ENCODE measurements at places on chromosomes 4 and X. TPM values are rescaled to one million over a fixed set of nuclear protein-coding genes. Genes with fewer than 3 reads are reported as not detected.

DNA sequence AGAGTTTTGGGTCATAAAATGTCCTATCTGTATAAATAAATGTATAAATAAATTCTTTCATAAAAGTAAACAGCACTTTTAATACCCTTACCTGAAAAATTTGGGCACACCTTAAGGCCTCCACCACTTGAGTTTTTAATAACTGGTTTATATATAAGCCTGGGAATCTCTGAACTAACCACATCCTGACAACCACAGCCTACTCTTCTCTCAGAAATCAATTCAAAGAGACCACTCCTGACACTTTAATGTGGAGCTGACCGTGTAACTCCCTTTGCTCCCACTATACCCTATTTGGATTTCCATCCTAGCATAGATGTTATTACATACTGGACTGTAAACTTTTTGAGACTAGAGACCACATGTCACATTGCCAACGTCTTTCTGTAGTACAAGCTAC, 3.5 kb downstream of the FBXL5 start:
- DNase-seq = no peak

DNA sequence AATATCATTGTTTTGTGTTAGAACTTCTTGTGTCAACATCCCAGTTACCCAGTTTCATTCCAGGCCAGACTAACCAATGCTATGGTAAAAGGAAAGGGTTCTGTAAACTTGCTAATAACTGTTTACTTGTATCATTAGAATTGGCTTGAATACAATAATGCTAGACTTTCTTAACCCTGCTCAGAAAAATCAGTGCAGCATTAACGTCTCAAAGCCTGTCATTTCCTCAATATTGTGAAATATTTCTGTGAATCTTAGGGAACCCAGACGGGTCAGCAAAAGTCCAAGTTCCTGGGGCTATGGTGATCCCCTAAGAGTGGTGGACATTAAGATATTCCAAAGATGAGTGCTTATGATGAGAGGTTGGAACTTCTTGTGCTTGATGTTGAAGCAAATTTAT, 541.2 kb upstream of the MAGEB18 start:
- DNase-seq = no peak

DNA sequence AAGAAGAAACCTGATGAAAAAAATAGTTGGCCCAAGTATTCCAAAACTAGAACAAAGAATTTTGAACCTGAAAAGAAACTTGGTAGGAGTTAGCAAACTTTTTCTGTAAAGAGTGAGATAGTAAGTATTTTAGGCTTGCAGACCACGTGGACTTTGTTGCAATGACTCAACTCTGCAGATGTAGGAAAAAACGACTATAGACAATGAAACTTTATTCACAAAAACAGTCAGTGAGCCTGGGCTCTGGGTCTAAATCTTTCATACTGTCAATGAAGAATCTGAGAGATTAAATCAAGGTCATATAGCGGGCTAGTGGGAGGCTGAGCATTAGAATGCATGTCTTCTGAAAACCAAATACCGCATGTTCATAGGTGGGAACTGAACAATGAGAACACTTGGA, 23.0 kb downstream of the SH3D19 start:
- DNase-seq = no peak

DNA sequence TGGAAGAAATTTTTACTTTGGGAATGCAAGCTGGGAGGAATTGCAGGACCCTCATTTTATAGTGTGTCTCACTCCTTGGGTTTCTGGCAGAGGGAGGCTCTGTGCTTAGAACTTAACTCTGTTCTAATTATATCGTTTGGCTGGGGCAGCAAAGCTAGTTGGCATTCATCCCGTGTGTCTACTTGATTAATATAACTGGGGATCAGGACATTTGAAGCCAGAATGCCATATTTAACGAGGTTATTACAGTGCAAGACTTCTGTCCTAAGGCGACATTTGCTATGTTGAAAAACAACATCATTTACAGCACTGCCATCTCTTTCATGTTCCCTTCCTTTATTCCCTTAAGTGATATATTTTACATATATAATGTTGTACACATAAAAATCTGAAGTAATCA, 179.1 kb upstream of the TBC1D9 start:
- peak; percentile 23 for DNase-seq

GRCh38 chr4:112766422-112766821, 129.5 kb downstream of the LARP7 start:
- DNase-seq = no peak

DNA sequence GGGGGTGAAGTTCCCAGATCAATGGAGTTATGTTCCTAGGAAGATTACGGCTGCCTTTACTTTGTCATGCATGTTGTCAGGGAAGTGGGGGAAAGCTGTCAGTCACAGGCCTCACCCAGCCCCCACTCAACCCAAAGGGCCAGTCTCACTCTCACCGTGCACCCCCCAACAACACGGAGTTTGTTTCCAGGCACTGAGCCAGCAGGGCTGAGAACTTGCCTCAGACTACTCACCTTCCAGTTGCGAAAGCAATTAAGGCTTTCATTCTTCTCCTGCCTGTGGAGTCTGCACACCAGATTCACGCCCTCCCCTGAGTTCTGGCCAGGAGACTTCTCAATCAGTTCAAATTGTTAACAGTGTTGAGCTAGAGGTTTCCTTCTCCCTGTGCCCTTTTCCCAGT, 114.3 kb downstream of the SH3BGRL start:
- DNase-seq = no peak

DNA sequence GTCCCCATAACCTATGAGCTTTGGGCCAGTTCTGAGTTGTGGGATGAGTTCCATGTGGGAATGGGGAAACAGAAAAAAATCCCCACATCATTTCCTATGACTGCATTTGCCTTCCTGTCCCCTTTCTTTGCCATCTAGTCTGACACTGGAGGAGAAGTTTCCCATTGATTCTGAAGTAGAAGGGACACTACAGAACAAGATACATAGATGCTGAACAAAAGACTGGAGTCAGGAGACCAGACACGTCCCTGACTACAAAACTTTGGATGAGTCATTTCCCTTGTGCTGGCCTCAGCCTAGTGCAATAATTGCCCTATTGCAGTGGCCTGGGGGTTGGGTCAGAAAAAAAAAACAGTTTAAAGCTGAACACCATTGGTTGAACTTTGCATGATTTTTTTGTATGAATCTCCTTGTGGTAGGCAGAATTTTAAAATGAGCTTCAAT, 22.1 kb downstream of the BEX3 start:
- no peak for DNase-seq

DNA sequence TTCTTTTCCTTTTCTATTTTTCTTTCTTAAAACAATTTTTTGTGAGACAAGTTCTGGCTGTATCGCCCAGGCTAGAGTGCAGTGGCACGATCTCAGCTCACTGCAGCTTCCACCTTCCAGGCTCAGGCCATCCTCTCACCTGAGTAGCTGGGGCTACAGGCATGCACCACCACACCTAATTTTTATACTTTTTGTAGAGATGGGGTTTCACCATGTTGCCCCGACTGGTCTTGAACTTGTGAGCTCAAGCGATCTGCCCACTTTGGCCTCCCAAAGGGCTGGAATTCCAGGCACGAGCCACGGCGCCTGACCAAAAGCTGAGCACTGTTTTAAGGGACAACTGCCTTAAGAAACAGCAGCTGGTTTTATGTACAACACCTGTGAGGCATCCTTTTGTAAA, 9.3 kb upstream of the NAT8L start:
- DNase-seq = no peak

DNA sequence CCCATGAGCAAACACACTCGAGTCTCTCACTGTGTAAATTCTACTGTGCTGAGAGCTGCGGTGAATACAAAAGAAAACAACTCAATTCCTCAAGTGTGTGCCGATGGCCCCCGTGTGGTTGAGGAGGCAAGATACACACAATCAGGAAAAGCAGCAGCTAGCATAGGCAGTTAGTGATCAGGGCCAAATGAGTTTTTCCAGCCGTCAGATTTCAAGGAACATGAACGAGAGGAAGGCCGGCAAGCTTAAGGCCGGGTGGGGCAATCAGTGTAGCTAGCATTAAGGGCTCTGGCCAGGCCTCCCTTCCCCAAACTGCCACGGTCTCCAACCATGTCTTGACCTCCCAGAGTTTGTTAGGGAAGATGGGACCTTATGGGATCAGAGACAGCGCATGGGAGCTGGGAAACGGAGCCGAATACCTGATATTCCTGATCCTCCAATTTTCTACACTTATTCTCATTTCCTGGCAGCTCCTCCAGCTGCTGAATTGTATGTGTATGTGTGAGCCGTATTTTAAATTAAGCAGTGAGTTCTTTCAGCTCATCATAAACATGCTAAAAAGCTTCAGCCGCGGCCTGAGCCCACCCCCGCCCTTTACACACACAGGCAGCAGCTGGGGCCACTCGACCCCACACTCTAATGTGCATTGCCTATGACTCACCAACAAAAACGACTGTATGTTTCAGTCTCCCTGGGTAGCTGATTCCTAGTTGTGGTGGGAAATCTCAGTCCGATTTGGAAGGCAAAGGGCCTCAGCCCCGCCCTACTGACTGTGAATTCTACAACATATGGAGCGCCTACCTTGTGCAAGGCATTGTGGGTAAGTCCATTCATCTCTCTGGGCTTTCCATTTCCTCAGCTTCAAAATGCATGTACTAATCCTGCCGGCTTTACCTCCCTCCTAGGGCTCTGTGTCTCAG, 59.9 kb downstream of the RTL9 start:
- peak; percentile 36 for DNase-seq

- no peak for DNase-seq
These were observed 1147.6 kb upstream of the PCDH10 start for GRCh38 chr4:132001542-132001941.

- DNase-seq = no peak
These were observed 107.0 kb downstream of the IQCM start for GRCh38 chr4:149708513-149709130.

The SPANXD gene
- not detected for total RNA-seq

The FTHL17 gene
- not detected for total RNA-seq

The CCNG2 gene
- 21.3 TPM for total RNA-seq

The MGAT4D gene
- not detected for total RNA-seq

The MAGEA2B gene
- not detected for total RNA-seq

Data from uterus (tissue), 4 donors.